ENCODE measurements at places on chromosomes 5 and 9.

DNA sequence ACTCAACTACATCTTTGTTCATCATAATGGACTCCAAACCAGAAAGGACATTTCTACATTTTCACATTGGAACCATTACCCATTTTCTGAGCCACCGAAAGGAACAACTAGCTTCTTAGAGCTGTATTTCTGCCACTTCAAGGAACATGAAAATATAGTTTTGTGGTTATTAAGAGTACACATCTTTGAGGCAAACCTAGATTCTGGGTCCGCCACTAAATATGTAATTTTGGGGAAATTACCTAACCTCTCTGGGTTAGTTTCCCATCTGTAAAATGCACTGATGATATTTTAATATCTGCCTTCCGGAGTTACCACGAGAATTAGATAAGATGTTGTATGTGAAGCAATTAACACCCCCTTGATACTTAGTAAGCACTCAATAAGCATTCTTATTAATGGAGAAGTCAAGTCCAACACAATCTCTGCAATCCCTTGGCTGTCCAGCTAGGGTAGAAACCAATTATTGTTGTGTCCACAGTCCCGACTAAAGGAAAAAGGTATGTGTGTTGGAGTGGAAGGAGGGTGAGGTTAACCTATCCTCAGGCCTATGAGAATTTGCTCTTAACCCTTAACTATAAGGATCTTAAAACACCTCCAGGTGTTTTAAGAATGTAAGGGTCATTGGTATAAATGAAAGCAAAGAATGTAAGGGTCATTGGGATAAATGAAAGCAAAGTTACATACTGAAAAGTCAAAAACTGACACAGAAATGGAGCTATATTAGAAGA lies 94.0 kb upstream of the PTGER4 start:
- DNase-seq, result no peak

DNA sequence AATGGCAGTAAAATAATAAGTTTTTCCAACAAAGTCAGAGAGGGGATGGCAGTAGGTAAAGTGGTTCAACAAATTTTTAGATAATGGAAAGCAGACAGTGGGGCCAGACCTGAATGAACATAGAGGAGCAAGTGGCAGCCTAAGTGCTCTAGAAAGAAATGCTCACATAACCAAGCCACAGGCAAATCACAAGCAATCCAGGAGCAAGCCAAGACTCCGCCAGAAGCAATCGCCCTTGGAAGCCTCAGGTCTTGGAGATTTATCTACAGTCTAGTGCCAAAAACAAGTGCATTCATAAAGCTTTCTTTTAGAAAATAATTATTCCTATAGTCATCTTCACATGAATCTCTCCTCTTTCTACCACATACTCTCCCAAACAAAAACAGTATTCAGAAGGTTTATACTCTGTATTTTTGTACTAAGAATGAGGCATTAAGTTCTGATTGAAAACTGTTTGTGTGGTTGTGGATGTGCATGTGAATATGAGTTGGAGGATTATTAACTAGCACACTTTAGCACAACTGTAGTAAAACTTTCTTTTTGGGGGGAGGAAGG lies 375.5 kb downstream of the CDH9 start:
- DNase-seq, result no peak

GRCh38 chr5:54860321-54860720 lies 125.1 kb downstream of the ESM1 start:
- no peak for DNase-seq

DNA sequence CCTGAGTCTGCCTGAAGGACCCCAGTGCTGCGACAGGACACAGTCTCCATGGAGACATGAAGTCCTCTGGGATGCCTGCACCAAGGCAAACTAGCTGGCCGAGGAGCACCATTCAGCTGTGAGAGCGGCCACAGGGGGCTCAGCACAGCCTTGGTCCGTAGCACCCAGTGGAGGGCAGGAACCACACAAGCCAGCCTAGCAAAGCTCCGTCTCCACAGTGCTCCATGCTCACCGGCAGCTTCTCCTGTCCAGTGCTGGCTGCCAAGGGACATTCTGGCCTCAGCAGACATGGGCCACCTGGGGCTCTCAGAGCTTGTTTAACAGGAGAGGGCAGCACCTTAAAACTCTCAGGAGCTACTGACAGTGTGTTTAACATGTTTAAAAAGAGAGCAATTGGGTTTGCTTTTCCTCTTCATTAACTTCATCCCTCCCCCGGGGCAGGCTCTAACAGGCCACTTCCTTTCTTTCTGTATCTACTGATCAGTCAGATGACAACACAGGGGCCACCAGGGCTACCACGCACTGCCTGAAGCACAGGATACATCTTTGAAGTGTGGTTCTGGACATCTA lies 57.0 kb downstream of the SECISBP2 start:
- DNase-seq, result no peak

DNA sequence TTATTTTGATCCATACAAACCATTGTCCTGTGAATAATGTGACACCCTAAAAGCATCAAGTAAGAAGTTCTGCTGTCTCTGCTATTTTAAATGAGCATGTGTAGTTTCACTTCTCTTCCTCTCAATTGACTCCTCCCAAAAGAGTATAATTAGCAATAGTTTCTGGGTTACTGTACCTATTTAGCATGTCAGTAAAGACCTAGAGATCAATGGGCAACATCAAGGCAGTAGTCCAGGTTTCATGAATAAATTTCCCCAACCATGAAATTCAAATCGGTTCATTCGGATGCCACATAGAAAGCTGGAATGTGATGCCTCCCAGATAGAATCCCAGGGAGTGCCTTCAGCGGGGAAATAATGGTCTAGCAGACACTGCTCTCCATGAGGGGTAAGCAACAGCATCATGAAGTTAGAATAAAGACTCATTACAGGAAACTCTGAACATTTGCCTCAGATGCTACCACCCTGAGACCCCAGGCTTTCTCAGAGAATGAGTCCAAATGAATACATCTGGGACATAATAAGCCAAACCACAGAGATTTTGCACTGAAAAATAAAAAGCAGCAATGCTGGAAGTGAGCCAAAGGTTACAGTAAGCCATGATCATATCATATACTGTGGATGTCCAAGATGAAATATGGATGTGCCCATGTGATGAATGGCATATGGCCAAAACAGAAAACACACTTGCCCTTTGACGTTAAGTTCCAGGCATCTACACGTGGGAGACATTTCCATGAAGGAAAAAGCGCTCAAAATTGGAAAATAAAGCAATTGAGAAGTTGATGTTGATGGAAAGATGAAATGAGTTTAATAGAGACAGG lies 1107.0 kb upstream of the SEMA6A start:
- DNase-seq, result no peak

- DNase-seq, result no peak
Observed at GRCh38 chr5:116318091-116318854, 233.4 kb downstream of the COMMD10 start.

- no peak for DNase-seq
Observed at GRCh38 chr5:146632620-146633322, 116.8 kb upstream of the GPR151 start.

DNA sequence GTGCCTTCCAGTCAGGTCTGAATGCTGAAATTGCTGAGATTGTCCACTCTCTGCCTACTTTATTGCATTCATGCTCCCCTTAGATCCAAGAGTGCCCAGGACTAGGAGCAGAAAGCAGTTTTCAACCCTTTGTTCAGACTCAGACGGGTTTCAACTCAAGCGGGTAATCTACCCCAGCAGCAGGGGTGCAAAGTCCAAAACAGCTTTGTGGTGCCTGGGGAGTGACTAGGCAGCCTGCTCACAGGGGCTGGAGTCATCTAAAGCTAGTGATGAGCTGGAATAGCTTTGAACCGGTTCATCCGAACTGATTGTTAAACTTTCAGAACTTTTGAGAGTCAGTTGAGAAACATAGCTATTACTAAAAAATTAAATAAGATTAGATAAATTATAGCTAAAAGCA lies 71.0 kb upstream of the IQGAP2 start:
- DNase-seq, result no peak

DNA sequence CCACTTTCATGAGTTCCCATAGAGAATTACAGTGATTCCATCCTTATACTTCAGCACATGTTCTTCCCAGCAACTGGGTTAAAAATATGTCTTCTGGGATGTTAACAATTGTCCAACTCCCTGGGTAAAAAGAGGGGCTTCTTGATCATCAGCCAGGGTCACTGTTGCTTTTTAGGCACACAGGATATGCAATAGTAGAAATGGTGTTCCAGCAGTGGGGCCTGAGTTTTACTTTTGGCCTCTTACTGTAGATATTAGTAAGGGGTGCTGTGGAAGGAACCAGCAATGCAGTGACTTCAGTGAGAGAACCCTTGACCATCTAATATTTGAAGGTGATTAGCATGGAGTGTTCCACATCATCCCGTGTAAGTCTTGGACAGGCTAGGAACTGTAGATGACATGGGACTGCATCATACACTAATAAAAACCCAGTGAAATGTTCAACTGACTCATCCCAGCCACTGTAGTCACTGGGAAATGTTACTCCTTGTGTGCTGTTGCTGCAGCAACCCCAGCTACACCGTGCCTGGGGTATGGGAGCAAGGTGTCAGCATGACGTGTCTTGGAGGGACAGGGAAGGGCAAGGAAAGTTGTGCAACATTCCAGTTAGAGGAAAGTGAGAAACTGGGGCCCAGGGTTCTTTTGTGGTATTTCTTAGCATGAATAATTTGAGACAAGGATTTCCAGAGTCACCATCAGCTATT lies 610.9 kb downstream of the RAB3C start:
- no peak for DNase-seq

DNA sequence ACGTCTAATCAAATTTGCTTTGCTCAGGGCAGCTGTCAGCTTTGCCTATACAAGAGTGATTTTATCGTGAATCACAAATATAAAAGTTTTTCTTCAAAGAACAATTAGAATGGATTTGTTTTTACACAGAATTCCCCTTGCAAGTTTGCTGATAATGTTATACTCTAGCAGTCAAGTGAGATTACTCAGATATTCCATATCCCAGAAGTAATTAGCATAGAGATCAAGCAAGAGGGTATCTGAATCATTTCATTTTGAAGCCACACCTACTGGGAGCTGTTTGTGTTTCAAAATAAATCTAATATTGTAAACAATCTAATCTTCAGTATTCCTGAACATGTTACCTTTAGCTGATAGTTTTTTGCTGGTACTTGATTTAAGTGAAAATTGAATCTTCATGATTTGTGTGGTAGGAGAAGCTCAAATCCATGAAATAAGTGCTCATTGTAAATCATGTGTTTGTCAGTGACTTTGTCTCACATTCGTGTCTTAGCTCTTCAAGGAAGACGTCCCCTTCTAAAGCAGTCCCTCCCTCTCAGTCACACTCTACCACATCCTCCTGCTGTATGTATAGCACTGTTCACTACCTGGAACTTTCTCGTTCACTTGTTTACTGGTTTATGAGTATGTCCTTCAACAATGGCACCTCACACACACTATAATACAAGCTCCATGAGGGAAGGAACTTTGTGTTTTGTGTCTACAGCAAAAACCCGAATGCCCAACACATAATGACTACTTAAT lies 3.3 kb upstream of the TTC39B start:
- DNase-seq, result no peak

GRCh38 chr9:87029905-87030304 lies 82.6 kb upstream of the GAS1 start:
- no peak for DNase-seq

GRCh38 chr9:70519912-70520724 lies 105.7 kb upstream of the KLF9 start:
- no peak for DNase-seq

- DNase-seq, result no peak
Observed at GRCh38 chr9:106696804-106697203, 166.2 kb upstream of the ZNF462 start.

DNA sequence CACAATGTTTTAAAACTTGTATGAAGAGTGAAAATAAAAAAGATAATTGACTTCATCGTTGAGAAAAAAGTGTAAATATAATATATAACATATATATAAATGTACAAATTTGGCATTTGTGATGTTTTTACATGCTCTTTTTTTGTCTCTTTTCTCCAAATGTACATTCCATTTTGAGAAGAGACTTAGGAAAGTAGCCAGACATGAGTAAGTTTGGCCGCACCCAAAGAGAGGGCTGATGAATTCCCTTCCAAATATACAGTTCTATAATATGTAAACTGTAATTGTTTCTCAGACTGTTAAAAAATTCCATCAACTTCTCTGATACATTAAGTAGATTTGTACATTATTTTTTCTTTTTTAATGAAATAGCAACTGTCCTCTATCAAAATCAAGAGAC lies 193.2 kb upstream of the MAP3K1 start:
- no peak for DNase-seq

DNA sequence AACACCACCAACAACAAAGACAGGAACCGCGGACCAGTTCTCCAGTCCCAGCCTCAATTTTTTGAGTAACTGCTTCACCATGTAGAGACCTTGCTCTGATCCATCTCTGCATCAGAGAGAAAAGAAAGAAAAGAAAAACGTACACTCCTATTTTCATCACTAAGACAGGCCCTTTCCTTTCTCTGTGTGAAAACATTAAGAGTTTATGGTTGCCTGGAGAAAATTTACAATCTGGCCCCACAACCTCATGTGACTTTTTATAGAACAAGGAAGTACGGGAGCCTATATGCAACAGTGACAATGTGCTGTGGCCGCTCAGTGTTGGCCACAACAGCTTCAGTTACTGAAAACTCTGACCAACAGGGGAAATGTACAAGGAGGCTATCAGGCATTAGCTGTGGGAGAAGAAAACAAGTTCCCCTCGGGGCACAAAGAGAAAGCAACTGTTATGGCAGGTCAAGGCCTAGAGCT lies 272.9 kb upstream of the PTGER4 start:
- no peak for DNase-seq

DNA sequence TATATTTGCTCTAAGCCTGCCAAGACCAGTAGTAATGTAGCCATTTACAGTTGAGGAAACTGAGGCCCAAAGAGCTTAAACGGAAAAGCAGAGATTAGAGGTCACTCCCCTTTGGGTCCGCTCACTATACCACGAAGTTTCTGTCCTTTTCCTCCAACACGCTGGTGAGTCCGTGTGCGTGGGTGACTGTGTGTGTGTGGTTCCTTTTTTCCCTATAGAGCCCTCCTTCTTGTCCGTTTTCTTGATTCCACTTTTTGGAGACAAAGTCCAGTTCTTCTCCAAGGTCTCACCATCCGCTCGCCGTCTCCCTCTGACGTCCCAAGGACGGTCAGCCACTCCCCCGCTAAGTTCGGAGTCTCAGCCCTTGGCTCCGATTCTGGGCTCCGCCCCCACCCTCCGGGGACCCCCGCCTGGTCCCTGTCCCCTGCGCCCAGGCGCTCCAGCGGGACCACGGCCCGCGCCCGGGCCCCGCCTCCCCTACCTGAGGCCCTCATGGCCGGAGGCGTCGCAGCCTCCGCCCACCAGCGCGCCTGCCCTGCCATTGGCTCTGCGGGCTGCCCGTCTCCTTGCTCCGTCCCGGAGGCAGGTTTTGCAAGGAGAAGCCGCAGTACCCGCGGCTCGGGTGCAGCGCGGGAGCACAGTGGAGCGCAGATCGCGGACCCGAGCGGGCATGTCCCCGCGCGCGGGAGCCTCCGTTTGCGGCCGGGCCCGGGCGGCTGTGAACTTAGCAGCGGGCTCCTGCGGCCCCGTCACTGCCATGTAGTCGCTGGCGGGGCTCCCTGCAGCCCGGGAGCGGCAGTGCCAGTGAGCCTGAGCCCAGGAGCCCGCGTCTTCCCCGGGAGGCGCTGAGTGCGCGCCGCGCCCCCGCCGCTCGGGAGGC lies at the start of gene MAST4:
Gene MAST4 (plus strand): TSS at position 638 of the 880 bp plus-strand sequence. CDS start 263 bp downstream, outside the sequence.
- peak; percentile 93 for DNase-seq

Measured in mesothelial cell of epicardium (in vitro differentiated cells).